ENCODE measurements at places on chromosomes 6 and 20. TPM values are rescaled to one million over a fixed set of nuclear protein-coding genes. Genes with fewer than 3 reads are reported as not detected.

DNA sequence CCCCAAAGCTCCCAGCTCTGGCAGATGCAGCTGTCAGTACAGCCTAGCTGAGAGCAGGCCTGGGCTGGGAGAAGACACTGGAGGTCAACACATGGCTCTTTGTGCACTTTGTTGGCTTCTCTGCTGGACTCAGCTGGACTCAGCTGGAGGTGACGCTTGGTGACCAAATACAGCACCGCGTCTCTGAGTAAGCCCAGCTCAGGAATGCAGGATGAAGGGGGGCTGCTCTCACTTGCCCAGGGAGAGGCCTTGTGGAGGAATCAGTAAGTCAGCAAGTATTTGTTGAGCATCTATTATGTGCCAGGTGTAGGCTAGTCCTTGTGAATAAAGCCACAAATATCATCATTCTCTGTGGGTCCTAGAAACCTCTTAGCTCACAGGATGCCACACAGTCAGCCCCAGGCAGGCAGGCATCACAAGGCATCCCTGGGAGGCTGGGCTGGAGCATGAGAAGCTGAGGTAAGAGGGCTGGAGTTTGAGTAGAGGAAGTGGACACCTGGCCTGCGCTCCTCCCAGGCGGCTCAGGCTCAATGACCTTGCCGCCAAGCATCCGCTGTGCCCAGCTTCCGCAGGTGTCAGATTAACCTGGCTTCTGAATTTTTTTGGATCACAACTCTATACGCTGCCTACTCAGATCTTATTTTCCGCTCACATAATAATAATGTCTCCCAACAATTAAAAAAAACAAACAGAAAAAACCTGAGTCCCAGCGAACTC lies 95.4 kb downstream of the TMEM170B start:
- peaks cover 17% of the 10 kb centered on the region for H3K27me3 ChIP-seq
- H3K36me3 ChIP-seq = no peaks in the 10 kb centered on the region
- H3K27ac ChIP-seq = no peak overlapping the region
- no peaks in the 10 kb centered on the region for H3K4me1 ChIP-seq
- no peak for DNase-seq
- H3K4me3 ChIP-seq = no peak overlapping the region

DNA sequence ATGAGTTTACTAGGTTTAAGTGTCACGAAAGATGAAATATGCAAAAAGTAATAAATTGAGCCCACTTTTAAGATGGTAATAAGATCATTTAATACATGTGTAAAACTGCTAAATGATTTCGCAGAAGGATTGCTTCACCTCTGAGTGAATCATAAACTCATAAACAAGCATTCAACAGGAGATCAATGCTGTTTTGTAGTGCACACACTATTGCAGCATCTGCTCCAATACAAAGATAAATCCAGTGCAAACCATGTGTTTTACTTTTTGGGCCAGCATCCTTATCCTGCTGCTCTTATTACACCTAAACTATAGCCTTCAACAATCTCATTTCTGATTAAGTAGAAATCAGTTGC lies 400.1 kb downstream of the NKAIN2 start:
- H3K27me3 ChIP-seq = no peaks in the 10 kb centered on the region
- no peaks in the 10 kb centered on the region for H3K4me1 ChIP-seq
- no peak overlapping the region for H3K4me3 ChIP-seq
- no peak overlapping the region for H3K27ac ChIP-seq
- DNase-seq = no peak
- H3K36me3 ChIP-seq = no peaks in the 10 kb centered on the region

DNA sequence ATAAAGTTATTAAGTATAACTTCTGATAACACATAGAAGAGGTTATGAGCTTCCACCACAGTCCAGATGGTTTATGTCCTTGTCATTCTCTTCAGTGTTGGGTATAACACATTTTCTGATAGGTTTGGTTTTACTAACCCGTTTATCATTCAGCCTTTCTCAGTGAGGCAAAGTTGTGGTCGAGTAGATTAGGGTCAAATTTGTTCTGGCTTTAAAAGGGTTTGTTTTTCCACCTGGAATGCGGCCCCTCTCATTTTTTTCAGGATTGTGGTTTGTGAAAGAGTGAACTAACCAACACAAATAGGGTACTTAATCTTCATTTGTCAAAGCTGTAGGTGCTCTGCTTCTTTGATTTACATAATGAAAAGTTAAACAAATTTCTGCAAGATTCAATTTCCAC lies 204.2 kb upstream of the ASCC3 start:
- no peak overlapping the region for H3K27ac ChIP-seq
- no peaks in the 10 kb centered on the region for H3K27me3 ChIP-seq
- no peaks in the 10 kb centered on the region for H3K36me3 ChIP-seq
- H3K4me1 ChIP-seq = no peaks in the 10 kb centered on the region
- no peak for DNase-seq
- H3K4me3 ChIP-seq = no peak overlapping the region

DNA sequence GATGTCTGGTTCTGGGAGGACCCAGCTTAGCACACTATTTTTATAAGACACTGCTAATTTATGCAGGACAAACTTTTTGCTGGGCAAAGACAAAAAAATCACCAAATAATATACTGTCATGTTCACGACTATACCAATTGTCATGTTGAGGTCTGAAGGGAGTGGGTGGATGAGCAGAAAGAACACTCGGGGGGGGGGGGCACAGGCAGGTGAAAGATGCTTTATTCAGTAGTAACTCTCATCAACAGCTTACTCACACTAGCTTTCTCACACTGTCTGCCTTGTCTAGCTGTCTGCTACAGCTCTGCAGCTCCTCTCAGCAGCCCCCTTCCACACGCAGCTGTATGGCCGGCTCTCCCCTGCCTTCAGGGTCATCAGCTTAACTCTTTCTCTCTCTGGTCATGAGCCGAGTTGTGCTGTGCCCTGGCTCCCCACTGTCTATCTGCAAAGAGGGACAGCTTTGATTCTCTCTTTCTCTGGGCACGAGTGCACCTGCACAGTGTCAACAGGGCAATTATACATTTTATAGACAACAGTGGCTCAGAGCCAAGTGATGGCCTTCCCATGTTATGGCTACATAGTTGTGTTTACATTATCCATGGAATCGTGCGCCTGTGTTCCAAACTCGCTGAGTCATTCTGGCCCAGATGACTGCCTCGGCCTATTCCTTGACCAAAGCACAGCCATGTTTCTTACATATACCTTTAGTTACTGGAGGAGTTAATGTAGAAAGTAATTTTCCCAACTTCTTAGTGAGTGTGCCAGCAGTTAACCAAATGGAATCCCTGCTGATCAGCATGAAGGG lies 187.7 kb upstream of the PRSS16 start:
- no peaks in the 10 kb centered on the region for H3K36me3 ChIP-seq
- H3K27me3 ChIP-seq = no peaks in the 10 kb centered on the region
- H3K4me1 ChIP-seq = peaks cover 26% of the 10 kb centered on the region

The OR2B6 gene
- not detected for total RNA-seq

DNA sequence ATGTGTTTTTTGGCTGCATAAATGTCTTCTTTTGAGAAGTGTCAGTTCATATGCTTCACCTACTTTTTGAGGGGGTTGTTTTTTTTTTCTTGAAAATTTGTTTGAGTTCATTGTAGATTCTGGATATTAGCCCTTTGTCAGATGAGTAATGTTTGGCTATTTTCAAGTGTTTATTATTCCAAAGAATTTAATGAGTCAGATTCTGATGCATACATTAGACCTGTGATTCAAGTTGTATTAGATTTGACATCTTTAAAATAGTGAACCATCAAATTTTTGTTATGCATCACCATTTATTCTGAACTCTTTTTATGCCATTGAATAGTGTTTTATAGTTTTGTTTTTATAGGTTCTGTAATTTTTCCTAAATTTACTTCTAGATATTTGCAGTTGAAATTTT lies 319.3 kb downstream of the PKHD1 start:
- H3K4me1 ChIP-seq = no peaks in the 10 kb centered on the region
- H3K27me3 ChIP-seq = no peaks in the 10 kb centered on the region
- H3K36me3 ChIP-seq = no peaks in the 10 kb centered on the region
- H3K27ac ChIP-seq = no peak overlapping the region
- no peak overlapping the region for H3K4me3 ChIP-seq
- no peak for DNase-seq

GRCh38 chr20:36128463-36129159 lies 25.9 kb upstream of the EPB41L1 start:
- H3K36me3 ChIP-seq = no peaks in the 10 kb centered on the region
- H3K27me3 ChIP-seq = peaks cover 51% of the 10 kb centered on the region
- no peaks in the 10 kb centered on the region for H3K4me1 ChIP-seq
- H3K4me3 ChIP-seq = no peak overlapping the region
- H3K27ac ChIP-seq = no peak overlapping the region
- no peak for DNase-seq

The PLAGL1 gene
- total RNA-seq = 0.38 TPM

The SOBP gene
- 6.9 TPM for total RNA-seq

The TCP11 gene
- total RNA-seq = not detected

- no peak overlapping the region for H3K4me3 ChIP-seq
- H3K27me3 ChIP-seq = peaks cover 3% of the 10 kb centered on the region
- no peak for DNase-seq
- no peak overlapping the region for H3K27ac ChIP-seq
- no peaks in the 10 kb centered on the region for H3K36me3 ChIP-seq
These were observed 2.2 kb upstream of the CCDC167 start for GRCh38 chr6:37501632-37502491.

Measured in HepG2 (cell line).